Activated CD8-positive, alpha-beta T cell treated with anti-CD3 and anti-CD28 coated beads, Interleukin-2, amount 10 ng/mL, durations not matched to agents 7 days and 5 days (primary cell): ENCODE measurements at places on chromosomes 1 and 21. TPM values are rescaled to one million over a fixed set of nuclear protein-coding genes. Genes with fewer than 3 reads are reported as not detected.

DNA sequence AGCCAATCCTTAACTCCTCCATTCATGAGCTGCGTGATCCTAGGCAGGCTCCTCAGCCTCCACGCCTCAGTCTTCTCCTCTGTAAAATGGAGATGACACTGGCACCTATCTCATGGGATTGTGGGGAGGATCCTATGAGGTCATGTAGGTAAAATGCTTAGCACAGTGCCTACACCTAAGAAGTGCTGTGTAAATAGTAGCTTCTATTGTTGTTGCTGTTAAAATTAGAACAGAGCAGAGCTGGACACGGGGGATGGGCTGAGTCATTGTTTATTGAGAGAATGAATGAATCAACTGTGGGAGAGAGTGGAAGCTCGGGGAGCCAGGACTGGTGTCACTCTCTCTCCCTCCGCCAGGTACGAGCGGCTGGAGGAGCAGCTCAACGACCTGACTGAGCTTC is 43.0 kb downstream of the TMCC2 start:
- no peak for DNase-seq

AUNIP gene
- total RNA-seq: 9.1 TPM

PLA2G2C gene
- not detected for total RNA-seq

DNA sequence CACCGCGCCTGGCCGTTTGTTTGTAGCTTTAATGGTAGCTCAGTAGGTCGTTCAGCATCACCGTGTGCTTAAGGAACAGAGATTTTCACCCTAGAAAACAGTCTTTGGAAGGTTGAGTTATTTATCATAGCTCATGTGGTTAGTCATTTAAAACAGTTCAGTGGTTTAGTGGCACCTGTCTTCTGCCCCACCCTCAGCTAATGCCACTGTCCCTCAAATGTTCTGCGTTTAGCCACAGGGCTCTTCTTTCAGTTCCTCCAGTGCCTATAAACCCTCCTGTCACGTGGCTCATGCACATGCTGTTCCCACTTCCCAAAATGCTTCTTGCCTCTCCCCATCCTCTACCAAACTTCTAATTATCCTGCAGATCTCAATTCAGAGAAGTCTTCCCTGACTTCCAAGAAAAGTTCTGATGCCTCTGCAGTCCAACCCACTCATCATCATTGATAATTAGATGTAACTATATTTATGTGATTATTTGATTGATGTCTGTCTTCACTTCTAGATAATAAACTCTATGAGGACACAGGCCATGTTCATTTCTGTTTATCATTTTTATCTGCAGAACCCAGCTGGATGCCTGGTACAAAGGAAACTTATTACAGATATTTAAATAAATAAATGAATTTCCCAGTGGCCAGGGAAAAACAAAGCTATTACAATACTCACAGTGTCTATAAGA is 14.4 kb upstream of the DIPK1A start:
- DNase-seq: peak; percentile 41

VWA1 gene
- total RNA-seq: 0.21 TPM

GRCh38 chr1:180805316-180805715 is 107.4 kb upstream of the KIAA1614 start:
- DNase-seq: no peak
